ENCODE measurements at places on chromosomes 3 and 15.

- peak; percentile 92 for DNase-seq
Observed at GRCh38 chr3:105527949-105528348, 161.2 kb downstream of the ALCAM start.

GRCh38 chr3:114218006-114218405, 19.4 kb downstream of the ZNF80 start:
- no peak for DNase-seq

DNA sequence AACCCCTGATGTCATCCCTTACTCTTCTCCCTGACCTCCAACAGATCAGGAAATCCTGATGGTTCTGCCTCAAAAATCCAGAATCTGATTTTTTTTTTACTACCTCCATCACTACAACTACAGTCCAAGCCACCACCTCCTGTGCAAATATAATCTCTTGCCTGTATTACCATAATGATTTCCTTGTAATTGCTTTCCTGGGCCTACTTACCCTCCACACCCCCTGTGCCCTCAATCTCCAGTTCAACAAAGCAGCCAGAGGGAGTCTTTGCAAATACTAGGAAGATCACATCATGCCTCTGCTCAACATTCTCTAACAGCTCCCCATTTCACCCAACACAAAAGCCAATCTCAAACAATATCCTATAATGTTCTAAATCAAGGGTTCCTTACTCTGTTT, 159.9 kb downstream of the FMN1 start:
- no peak for DNase-seq

GRCh38 chr3:90092994-90093393, 985.6 kb downstream of the EPHA3 start:
- no peak for DNase-seq

GRCh38 chr3:176395240-176395639, 802.0 kb downstream of the TBL1XR1 start:
- no peak for DNase-seq

GRCh38 chr15:70226337-70226980, 128.7 kb upstream of the TLE3 start:
- no peak for DNase-seq

DNA sequence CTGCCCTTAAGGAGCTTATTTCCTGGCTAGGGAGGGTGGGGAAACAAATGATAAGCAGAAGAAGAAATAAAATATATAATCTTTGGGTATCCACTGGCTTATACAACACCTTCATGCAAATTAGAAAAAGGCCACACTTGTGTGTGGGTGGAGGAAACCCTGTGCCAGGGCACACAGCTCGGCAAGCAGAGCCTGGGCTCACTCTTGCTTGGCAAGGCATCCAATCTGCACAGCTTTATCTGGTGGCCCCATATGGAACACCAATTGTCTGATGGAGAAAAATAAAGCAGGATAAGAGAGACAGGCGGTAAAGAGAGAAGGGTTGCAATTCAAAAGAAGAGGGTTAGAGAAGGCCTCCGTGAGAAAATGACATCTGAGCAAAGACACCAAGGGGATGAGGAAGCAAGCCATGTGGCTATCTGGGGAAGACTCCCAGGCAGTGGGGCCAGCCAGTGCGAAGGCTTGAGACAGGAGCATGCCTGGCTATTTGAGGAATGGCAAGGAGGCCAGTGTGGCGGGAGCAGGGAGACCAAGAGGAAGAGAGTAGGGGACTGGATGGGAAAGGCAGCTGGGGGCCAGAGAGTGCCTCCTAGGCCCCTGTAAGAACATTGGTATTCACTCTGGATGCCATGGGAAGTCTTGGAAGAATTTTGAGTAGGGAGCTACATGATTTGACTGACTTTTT, 22.5 kb upstream of the VPS8 start:
- DNase-seq, result no peak

DNA sequence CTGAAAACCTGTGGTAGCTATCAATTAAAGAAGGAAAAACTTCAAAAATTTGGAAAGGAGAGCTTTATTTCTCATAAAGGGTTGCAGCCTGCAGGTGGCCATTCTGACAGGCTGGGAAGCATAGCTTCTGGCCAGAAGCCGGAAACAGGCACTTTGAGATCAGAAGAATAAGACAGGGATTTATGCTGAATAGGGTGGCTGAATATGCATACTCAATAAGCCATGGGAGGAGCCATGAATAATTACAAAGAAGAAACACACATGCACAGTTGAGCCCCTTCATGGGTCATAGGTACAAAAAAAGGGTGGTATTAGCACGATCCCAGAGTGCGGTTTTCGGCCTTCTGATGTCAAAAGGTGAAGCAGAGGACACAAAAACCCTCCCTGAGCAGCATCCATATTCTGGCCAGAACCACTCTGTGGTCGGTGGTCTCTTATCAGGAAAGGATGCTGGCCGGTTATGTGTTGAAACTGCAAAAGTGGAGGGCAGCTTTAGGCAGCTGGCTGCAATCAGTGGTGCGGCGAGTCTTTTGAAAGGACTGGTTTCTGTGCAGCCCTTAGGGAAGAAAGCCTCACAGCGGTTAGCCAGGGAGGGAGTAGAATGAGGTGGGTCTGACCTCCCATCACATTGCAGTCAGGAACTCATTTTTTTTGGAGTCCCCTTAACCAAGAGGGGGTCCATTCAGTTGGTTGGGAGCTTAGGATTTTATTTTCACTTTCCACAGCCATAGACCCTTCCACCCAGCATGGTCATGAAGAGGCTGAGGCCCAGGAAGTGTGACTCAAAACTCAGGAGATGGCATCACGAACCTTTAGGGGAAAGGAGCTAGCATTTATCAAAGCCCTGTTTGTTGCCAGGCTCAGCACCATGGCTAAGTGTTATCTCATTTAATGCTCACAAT, 34.7 kb upstream of the CCDC174 start:
- DNase-seq, result no peak

- no peak for DNase-seq
Observed at GRCh38 chr3:156433138-156433537, 121.8 kb downstream of the SSR3 start.

GRCh38 chr3:87272718-87273341, 3.6 kb downstream of the POU1F1 start:
- DNase-seq, result no peak

DNA sequence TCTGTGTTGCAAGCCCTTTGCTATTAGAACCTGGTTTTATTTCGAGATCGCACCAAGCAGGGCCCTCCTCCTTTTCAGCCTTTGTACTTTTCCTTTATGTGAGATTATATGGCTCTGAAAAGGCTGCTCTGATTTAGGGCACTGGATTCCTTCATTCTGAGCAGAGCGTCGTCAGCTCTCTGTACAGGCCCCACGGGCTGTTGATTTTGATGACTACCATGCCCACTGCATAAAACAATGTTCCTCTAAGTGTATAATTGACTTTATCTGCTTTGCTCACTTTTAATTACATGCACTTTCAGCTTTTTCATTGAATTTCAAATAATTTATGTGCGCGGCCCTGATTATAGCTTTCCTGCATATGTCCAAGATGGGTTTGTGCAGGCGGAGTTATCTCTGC, 4.4 kb upstream of the PSMD6 start:
- DNase-seq, result no peak

DNA sequence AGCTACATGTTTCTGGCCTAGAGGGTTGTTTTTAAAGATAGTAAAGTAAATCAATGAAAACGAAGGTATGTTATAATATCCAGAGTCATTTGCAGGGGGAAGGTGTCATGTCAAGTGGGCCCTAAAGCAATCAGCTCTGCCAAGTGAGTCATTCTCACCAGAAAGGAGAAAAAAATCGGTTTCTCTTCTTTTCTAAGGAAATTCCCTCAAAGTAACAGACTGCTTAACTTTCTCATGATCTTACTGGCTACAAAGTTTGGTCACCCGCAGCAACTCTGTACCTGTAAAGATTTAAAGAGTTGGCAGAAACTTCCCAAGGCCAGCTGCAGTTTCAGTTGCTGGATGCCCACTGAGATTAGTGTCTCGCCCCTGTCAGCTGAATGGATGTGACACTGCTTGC, 5.5 kb upstream of the FSIP1 start:
- no peak for DNase-seq

DNA sequence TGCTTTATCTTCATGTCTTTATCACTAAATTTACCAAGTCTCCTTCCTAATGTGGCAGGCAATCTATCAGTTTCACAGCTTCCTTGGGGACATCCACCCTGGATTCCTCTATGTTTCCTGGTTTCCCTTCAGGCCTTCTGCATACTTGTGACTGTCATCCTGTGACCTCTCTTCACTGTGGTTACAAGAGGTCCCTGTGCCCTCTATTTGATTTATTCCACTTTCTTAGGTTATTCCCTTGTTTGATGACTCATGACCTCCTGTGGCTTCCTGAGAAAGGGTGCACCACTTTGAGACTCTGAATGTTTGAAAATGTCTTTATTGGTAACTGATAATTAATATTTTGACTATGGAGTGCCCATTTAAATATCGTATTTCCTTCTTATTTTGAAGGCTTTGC, 60.5 kb upstream of the KY start:
- DNase-seq, result no peak

DNA sequence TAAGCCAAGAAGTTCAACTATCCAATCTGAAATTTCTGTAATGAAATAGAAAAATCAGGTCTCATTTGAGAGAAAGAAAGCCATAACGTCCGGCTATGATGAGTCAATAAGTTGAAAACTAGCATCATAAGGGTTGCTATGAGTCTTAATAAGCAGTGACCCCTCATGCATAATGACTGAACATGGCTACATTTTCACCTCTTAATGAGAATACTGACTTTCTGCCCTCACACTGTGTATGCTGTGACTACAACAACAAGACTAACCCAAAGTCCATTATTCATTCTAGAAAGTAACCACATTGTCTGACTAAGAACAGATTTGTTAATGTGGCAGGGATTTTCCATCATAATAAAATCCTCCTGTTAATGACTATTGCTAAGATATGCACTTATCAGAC, 884.0 kb upstream of the CADM2 start:
- DNase-seq, result no peak

- DNase-seq, result no peak
Observed at GRCh38 chr3:65814845-65815578, 223.7 kb downstream of the MAGI1 start.

- no peak for DNase-seq
Observed at GRCh38 chr3:159130108-159130507, 328.3 kb downstream of the MFSD1 start.

DNA sequence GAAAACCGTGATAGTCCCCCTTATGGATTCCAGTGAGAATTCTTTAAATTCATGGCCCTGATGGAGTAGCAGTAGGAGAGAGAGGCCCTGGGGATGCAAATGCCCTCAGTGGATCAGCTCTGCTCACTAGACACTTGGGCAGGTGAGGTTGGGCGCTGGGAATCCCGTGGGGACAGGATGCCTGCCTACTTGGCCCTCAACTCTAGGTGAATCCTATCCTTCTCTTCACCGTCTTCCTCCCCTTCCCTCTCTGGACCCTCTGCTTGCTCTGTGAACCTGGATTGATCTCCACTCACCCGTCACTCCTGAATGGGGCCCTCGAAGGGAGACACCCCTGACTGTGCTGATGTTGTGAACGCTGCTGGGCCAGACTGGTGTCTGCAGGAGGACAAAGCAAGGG, 77.4 kb downstream of the SEC22A start:
- no peak for DNase-seq

DNA sequence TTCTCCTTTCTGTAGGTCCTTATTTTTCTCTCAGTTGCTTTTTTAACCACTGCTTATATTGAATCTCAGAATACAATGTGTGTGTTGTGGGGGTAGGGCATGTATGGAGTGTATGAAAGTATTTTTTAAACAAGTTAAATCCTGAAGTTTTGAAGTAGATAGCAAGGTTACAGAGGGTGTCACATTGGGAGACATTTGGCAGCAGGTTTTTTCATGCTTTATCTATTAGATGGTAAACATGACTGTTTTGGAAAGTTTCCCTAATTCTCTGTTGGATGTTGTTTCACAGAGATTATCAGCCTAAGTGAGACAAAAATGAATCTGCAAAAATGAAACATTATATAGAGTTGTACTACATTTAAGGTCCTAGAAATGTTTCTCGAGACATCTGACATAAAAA, 190.6 kb upstream of the ARPP21 start:
- DNase-seq, result no peak

GRCh38 chr3:138089091-138089490, 26.3 kb downstream of the DZIP1L start:
- no peak for DNase-seq

DNA sequence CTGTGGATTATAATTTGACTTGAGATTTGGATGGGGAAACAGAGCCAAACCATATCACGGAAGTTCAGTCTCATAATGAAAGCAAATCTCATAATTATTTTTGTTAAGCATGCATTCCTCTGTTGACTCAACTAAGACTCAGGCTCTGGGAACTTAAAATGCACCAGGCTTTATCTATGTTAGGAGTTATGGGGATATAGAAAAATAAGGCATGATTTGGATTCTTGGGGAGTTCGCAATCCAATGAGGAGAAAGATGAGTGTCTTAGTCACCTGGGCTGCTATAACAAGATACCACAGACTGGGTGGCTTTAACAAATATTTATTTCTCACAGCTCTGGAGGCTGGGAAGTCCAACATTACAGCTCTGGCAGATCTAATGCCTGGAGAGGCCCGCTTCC, 89.4 kb upstream of the TJP1 start:
- no peak for DNase-seq

- DNase-seq, result no peak
Observed at GRCh38 chr15:73346735-73347312, 21.9 kb downstream of the HCN4 start.

- no peak for DNase-seq
Observed at GRCh38 chr15:59892985-59893384, 111.1 kb upstream of the FOXB1 start.

DNA sequence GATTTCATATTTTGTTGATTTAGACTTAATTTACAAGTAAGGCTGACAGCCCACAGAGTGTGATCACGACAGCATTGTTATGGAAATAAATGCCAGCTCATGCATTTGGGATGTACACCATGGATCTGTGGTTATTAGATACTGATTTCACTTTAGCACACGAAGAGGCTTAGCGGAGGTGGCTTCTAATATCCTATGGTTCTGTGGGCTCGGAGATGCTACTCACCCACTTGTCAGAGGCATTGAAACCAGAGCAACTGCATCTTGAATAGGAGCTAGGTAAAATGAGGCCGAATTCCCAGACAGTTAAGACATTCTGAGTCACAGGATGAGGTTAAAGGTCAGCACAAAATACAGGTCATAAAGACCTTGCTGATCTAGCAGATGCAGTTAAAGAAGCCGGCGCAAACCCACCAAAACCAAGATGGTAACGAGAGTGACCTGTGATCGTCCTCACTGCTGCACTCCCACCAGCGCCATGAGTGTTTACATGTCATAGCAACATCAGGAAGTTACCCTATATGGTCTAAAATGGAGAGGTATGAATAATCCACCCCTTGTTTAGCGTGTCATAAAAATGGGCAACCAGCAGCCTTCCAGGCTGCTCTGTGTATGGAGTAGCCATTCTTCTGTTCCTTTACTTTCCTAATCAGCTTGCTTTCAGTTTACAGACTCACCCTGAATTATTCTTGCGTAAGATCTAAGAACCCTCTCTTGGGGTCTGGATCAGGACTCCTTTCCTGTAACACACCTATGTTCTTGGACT, 117.5 kb downstream of the PGPEP1L start:
- DNase-seq, result no peak

All from NCI-H187 treated with DMSO at 0.1 percent for 48 hours (cell line).